HTR-8/SVneo (cell line): ENCODE measurements at places on chromosomes 13 and 19.

- DNase-seq = peak; percentile 45
Measured at GRCh38 chr13:27830010-27830409, 37.7 kb downstream of the GSX1 start.

GRCh38 chr13:101930331-101930730 lies 471.5 kb downstream of the FGF14 start:
- DNase-seq = no peak

GRCh38 chr13:77817521-77817920 lies 101.1 kb downstream of the EDNRB start:
- no peak for DNase-seq

GRCh38 chr19:47363758-47364531 lies 14.8 kb downstream of the DHX34 start:
- peak; percentile 25 for DNase-seq

GRCh38 chr13:27309401-27309958 lies 38.9 kb downstream of the RASL11A start:
- DNase-seq = no peak

DNA sequence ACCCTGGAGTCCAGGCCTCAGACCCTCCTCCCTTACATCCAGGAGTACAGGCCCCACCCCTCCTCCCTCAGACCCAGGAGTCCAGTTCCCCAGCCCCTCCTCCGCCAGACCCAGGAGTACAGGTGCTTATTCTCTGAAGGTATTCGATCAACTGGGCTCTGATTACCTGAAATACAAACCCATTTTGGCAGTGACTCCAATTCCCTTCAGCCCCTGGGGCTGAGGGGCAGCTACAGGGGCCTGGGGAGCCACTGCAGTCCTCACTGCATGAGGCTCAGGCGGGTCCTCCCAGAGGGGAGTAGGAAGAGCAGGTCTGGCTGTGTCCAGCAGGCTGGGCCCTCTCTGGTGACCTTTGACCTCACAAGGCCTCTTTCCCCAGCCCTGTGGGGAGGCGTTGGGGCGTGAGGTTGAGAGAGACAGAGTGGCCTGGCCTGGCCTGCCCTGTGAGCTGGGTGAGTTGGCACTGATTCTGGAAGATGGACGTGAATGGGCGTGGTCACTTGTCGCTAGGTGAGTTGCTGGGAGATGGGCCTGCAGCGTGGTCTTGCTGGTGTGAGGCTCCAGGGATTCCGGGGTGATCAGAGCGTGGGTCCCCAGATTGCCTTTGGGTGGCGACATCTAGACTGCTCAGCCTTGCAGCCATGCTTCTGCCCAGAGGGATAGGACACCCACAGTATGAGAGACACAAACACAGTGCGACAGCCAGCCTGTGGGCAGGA lies 3.1 kb downstream of the BCAT2 start:
- DNase-seq = no peak
